ENCODE measurements at places on chromosomes 16 and 17.

- DNase-seq = no peak
These were observed 5.3 kb upstream of the NSMCE1 start for GRCh38 chr16:27273670-27274423.

GRCh38 chr17:69175625-69176456 lies 34.1 kb upstream of the ABCA6 start:
- DNase-seq = no peak

GRCh38 chr16:22688463-22688862 lies 125.5 kb upstream of the HS3ST2 start:
- DNase-seq = no peak

DNA sequence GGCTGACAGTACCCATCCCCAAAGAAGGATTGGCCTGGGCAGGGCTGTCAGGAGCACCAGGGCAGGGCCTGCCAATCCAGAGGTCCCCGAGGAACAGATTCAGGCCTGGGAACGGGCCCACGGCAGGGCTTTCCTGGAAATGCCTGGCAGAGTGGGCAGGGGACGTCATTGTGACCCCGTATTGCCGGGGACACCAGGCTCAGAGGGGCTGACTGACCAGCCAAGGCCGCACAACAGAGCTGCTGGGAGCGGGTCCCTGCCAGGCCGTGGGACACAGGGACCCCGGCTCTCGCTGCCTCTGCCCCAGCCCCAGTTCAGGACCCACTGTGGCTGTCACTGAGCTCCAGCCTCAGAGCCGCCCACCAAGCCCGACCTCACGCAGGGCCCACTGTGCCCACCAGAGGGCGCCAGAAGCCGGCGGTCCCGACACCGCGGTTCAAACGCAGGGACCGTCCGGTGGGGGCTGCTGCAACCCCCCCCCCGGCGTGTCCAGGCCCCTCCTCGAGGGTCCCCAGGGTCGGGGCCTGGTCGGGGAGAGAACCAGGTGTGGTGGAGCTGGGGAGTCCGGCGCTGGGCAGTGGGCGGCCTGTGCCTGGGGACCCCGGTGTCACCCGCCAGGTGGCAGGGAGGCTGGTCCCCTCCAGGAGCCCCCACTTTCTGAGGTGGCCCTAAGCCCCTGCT lies 15.2 kb upstream of the SSTR5 start:
- no peak for DNase-seq

DNA sequence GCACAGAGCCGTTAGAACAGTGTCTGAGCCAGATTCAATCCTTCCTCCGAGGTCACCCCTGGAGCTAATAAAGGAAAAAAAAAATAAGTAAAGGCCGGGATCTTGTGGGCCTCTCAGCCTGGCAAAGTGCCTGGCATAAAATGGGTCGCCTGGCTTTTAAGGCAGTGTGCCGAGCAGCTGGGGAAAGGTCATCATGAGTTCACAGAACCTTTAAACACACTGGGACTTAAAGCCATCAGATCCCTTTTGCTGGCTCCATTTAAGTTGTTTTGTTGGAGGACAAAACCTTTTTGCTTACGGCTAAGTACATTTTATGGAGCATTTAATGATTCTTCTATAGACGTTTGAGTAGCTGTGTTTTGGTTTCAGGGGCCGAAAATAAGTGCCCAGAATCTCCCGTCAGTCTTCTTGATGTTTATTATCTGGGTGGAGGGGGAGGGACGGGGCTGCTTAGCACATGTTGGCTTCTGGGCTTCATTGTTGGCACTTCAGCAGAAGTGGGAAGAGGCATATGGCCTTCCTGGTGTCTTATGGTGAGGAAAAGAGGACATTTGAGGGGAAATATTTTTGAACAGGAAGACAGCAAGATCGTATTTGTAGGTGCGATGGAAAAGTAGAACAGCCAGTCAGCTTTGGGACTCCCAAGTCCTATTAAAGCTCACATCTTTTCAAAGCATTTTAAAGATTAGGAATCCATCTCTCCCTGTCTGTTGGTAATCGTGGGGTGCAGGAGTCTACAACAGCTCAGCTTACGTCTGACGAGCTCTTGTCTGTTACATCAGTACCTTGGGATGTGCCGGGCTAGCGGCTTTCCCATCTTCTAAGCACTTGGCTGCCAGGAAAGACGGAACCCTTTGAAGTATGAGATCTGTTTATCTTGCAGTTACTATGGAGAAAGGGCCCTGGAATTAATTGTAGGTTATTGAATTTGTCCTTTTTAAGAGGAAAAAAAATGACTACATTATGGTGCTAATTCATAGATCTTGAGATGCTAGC lies 31.1 kb downstream of the RBFOX1 start:
- DNase-seq = no peak

GRCh38 chr17:80913928-80914821 lies 77.5 kb upstream of the CHMP6 start:
- no peak for DNase-seq
